Stimulated activated CD4-positive, alpha-beta T cell treated with anti-CD3 and anti-CD28 coated beads, Interleukin-15, amount 100 ng/mL, for 1 hour (primary cell): ENCODE measurements at places on chromosomes 6 and 20.

- DNase-seq: no peak
Observed at GRCh38 chr6:108294297-108294726, 542 bp upstream of the AFG1L start.

- no peak for DNase-seq
Observed at GRCh38 chr20:13870170-13870748, 85.4 kb downstream of the NDUFAF5 start.

GRCh38 chr6:169589699-169590257 lies 112.1 kb downstream of the WDR27 start:
- DNase-seq: no peak

- no peak for DNase-seq
Observed at GRCh38 chr20:56760610-56761009, 131.5 kb downstream of the TFAP2C start.

GRCh38 chr6:157017861-157018260 lies 240.7 kb downstream of the ARID1B start:
- no peak for DNase-seq

- no peak for DNase-seq
Observed at GRCh38 chr20:59291740-59292383, 8.5 kb upstream of the EDN3 start.

DNA sequence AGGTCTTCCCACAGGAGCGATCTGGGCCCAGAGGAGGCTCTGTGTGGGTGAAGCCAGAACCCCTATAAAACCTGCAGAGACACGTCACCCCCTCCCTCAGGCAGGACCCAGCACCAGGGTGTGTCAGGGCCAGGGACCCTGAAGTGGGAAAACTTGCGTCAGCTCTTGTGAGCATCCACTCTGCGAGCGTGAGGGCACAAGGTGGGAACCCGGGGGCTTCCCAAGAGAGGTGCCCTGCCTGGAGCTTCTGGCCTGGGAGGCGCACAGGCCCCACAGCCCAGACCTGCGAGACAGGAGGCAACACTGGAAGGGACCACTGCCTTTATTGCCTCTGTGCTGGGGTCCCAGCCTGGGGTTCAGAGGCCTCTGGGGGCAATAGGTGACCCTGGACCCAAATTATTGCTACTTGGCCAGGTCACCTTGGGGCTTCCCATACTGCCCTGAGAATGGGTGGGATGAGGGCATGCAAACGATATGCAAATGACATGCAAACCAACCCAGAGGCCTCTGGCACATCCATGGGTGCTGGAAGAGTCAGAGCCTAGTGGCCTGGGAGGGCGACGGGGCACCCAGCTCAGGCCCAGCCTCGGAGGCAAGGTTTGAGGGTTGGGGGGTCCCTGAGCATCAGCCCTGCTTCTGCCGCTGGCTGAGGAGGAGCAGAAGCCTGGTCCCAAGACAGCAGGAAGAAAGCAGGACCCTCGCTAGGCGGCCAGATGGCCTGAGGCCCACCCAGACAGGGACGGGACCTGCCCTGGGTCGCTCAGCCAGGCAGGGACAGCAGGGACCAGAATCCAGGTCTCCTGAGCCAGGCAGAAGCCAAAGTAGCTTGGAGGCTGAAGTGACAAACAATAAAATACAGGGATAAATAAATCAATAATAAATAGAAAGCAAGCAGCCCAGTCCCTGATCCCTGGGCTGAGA lies 5.1 kb upstream of the C20orf144 start:
- DNase-seq: no peak

GRCh38 chr6:125623085-125623484 lies 126.3 kb upstream of the HEY2 start:
- DNase-seq: no peak

- no peak for DNase-seq
Observed at GRCh38 chr20:6575912-6576401, 191.5 kb upstream of the BMP2 start.

DNA sequence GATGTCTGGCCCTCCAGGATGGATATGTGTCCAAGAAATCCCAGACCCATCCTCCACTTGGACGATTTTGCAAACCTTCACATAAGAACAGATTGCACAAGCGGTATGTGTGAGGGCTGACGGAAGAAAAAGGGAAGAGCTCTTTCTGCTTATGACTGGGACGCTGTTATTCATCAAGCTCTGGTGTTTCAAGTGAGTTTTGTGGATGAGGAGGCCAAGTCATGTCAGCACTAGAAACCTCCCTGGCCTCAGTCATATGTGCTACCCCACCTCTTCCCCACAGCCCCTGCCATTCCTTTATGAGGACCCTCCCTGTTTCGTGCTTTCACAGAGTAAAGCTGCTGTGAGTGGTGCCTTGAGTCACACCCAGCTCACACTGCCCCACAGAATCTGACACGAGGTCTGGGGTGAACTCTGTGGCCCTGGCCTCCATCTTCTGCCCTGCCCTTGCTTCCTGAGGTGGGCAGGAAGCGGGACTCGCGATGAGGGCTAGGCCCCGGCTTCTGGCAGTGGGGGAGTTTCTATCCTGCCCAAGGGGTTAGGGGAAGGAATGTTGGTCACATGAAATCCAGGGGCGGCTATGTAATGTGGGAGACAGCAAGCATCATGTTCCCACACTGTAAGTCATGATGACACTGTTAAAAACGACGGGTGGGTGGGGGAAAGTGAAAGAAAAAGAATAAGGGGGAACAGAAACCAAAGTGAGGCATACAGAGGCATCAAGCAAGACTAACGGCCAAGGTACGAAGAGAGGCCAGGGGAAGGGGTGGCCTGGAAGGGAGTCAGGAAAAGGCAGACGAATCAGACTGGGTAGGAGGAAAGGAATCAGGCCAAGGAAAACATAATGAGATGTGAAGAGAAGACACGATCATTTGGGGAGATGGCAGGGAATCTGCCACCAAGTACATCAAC lies 78.1 kb downstream of the PRDM1 start:
- DNase-seq: peak; percentile 25

GRCh38 chr6:42349753-42350511 lies 101.8 kb downstream of the TRERF1 start:
- no peak for DNase-seq

- no peak for DNase-seq
Observed at GRCh38 chr6:25706314-25707014, 48.1 kb upstream of the SLC17A4 start.

- DNase-seq: no peak
Observed at GRCh38 chr6:135149376-135149775, 31.7 kb upstream of the MYB start.

- no peak for DNase-seq
Observed at GRCh38 chr20:46994341-46994740, 99.7 kb downstream of the EYA2 start.

DNA sequence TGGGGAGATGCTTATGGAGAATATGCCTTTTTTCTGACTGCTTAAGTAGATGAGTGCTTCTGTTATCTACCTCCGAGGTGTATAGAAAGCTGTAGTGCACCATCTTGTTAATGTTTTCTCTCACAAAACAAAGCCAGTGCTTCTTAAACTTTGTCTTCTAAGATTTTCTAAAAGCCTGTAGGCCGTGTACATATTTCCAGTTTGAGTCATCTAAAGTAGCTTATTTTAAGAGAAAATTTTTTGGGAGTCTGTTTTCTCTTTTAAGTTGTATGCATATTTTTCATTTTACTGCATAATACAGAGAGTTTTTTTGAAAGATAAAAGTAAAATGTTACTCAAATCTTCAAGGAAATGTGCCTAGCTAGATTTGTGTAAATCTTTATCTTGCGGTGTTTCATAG lies 151.7 kb downstream of the GRIK2 start:
- no peak for DNase-seq

- DNase-seq: no peak
Observed at GRCh38 chr20:46543959-46544358, 6.5 kb downstream of the OCSTAMP start.

- no peak for DNase-seq
Observed at GRCh38 chr20:24670341-24670872, 201.0 kb downstream of the SYNDIG1 start.

GRCh38 chr6:159172091-159172491 lies 2.9 kb downstream of the FNDC1 start:
- no peak for DNase-seq

- no peak for DNase-seq
Observed at GRCh38 chr6:99189823-99190721, 159.4 kb downstream of the FAXC start.

GRCh38 chr20:62647521-62648317 lies 5.4 kb downstream of the SLCO4A1 start:
- DNase-seq: no peak

- no peak for DNase-seq
Observed at GRCh38 chr20:49631061-49631716, 63.3 kb upstream of the PTGIS start.

- no peak for DNase-seq
Observed at GRCh38 chr20:4325548-4326187, 310.3 kb upstream of the RNF24 start.

GRCh38 chr6:113018351-113019151 lies 671.4 kb downstream of the RFPL4B start:
- no peak for DNase-seq

DNA sequence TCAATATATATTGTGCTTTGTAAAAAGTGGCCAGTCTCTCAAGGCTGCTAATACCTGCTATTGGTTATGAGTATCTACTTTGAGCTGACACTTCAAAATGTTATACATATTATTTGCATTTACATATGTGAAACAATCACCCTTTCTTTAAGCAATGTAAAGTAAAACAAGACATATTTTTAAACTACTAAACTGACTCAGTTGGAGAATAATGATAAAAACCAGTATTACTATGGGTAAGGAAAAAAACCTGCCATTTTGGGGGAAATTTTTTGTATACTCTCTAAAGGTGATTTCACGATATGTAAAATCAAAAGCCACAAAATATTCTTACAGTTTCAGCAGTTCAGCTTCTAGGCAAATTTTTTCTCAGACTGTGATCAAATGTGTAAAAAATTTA lies 232.3 kb downstream of the PRL start:
- DNase-seq: no peak

DNA sequence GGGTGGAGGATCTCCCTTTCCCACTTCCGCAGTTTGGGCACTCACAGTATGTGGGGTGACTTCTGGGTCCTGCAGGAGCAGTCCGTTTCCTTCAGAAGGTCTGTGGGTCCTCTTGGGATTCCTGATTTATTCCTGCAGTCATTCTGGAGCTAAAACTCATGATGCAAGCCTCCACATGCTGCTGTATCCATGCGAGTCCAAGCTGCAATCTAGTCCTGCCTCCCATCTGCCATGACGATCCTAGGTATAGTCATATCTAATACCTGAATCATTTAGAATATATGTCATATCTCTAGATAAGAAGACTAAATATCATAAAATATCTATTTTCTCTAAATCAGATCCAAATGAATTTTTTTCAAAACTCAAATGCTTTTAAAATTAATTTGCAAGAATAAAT lies 103.4 kb upstream of the AHI1 start:
- no peak for DNase-seq

DNA sequence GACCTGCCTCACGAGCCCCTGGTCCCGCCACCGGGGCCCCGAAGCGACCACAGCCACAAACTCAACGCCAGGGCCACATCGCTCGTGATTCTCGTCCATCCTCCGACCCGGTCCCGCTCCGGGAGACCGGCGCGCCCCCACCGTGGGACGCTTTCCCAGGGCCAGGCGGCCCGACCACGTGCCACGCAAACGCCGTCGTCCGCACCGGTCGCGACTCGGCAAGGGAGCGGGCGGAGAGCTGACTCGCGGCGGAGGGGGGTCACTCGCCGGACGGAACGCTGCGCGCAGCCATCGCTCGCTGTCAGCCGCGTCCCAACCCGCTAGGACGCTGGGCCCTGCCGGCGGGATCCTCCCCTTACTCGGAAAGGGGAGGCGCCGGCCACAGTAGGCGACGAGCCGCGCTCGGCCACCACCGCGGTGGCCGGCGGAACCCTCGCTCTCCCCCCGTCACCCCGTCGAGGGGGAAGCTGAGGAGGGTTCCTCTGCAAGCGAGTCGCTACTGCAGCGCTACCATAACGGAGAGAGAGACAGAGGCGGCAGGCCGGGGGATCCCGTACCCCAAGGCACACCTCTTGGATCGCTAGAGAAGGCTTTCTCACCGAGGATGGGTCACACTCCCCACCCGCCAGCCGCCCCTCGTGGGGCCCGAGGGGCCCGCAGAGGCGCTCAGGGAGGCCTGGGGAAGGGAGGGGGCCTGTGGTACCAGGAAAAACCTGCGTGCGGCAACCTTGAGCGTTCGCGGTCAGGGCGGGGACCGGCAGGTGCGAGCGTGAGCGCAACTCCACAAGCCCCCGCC lies 511.8 kb upstream of the ZNF337 start:
- DNase-seq: peak; percentile 22

- no peak for DNase-seq
Observed at GRCh38 chr6:167711768-167712730, 114.7 kb upstream of the AFDN start.

DNA sequence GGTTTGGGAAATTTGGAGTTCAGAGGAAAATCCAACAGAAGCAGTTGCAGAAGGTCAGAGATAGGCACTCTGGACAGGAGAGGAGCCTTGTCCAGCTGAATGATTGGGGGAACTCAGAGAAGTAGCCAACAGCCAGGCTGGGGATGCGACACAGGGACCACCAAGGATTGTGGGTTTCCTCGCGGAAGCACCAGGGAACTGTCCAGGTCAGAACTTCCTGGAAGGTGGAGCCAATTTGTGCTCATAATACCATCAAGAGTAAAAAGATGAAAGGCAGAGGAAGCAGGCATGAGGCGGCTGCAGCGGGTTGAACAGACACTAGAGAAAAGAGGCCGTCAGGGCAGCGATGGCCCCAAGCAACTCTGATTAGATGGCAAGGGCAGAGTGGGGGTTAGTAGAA lies 33.7 kb downstream of the MDFI start:
- no peak for DNase-seq

DNA sequence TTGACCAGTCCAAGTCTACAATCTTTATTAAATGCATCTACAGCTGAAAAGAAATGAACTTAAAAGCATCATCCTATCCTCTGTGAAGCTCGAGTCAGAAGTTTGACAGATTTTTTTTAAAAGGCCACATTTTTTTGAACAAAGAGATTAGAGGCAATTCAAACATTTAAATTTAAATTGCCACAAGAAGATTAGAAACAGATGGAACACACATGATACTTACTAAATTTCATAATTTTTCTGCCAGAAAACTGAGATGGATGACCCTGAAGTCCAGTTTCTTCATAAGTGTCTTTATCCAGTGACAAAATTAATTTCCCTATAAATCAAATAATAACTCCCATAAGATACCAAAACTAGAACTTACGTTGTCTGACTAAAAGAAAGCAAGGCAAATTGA lies 4.3 kb downstream of the RPP40 start:
- DNase-seq: no peak

DNA sequence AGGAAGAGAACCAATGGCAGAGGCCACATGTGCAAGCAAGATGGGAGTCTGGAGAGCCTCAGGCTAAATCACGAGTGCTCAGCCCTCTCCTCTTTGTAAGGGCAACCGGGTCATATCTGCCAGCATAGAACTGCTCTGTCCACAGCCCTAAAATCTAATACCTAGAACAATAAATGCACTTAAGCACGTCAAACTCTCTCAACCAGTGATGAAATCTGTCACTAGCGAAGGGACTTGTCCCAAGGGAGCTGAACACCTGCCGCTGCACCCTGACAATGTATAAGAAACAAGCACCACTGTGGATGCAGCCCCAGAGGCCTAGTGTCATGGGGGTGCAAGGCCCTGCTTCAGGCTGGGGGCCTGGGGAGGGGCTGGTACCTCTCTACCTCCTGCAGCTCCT lies 82.5 kb downstream of the PRL start:
- DNase-seq: no peak
